ENCODE measurements at places on chromosomes 5 and 9. TPM values are rescaled to one million over a fixed set of nuclear protein-coding genes. Genes with fewer than 3 reads are reported as not detected.

DNA sequence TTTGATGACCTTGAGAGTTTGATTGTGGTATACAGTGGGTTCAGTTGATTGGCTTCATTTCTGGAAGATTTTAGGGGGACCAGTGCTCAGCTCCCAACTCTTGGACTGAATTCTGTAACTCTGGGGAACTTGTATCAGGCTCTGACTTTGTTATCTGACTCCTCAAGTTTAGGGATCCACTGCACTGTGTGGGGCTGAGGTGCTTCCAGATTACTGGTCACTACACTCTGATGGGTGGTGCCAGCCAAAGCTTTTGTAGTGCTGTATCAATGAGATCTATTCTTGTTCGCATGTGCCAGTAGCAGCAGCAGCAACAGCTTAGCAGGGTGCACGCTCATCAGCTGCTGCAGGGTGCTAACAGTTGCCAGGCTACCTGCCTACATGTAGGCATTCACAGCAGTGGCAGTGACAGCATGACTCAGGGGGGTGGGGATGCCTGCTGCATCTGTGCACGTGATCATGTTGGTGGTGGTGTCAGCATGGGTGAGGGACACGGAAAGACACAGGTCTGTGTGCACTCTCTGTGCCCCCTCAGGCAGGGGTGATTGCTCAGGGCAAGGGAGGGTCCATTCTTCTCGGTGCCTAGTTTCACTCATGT, 438.8 kb upstream of the SEMA6A start:
- no peak for DNase-seq

Gene PBX3
- 36.0 TPM for total RNA-seq

- DNase-seq, result no peak
These were observed 66.9 kb upstream of the EPB41L4A start for GRCh38 chr5:112485934-112486355.

Gene DNAI1
- not detected for total RNA-seq

DNA sequence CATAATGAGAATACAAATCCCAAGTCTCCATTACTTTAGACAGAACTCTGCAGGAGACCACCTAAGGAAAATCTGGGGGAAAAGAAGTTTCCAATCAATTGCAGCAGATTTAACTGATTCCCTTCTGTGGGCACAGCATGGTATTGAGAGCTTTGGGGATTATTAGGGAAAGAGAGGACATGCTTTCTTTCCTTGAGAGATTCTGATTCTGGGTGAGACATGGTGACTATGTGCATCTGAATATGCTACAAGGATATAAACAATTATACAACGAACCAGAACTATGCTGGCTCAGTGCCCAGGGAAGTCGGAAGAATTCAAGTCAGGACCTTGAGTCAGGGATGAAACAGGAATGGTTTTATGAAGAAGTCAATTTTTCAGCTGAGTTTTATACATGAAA, 183.7 kb downstream of the PDE4D start:
- DNase-seq, result no peak

Gene PDE8B
- total RNA-seq, result 7.7 TPM

- DNase-seq, result no peak
These were observed 28.7 kb upstream of the SNX24 start for GRCh38 chr5:122816756-122817155.

DNA sequence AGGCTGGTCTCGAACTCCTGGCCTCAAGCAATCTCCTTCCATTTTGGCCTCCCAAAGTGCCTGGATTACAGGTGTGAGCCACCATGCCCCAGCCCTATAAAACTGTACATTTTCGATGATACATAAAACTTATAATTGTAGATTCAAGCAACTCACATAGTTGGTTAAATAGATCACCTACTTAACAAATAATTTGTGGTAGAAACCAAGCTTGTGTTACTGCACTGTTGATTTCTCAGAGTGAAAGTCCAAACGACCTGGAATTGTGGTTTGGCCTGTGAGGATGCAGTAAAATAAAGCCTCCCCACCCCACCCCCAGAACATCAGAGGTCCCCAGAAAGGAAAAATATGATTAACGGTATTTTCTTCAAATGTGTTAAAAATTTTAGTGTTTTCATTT, 92.7 kb downstream of the TRIO start:
- no peak for DNase-seq

Gene AIF1L
- total RNA-seq, result 27.3 TPM

- no peak for DNase-seq
These were observed 94.6 kb upstream of the HMHB1 start for GRCh38 chr5:143717400-143717799.

- DNase-seq, result no peak
These were observed 102.2 kb downstream of the CMYA5 start for GRCh38 chr5:79791843-79792242.

- no peak for DNase-seq
These were observed 87.4 kb downstream of the DOCK2 start for GRCh38 chr5:169724303-169725087.

DNA sequence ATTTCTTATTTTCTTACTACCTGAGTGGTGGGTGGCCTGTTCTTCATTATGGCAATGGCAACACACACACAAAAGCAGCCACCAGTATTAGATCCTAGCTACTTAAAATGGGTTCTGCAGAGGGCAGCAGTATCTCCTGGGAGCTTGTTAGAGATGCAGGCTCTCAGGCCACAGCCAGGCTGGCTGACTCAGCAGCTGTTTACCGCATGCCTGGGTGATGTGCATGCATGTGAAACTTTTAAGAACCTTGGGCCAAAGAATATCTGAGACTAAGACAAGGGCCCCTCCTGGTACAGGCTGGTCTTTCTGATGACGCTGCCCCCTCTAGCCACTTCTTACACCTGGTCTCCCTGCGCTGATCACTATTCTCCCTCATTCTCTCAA, 399.0 kb downstream of the MED10 start:
- DNase-seq, result no peak

GRCh38 chr9:68739621-68740174, 34.7 kb downstream of the PIP5K1B start:
- no peak for DNase-seq

Gene PCDHA12
- total RNA-seq, result not detected

Gene IL5
- total RNA-seq, result not detected

Gene MARCHF11
- total RNA-seq, result not detected

Gene DND1
- total RNA-seq, result 0.52 TPM

Gene FYB1
- 10.1 TPM for total RNA-seq

- no peak for DNase-seq
These were observed 446.2 kb upstream of the TRPC7 start for GRCh38 chr5:136811551-136811950.

- no peak for DNase-seq
These were observed 102.1 kb downstream of the LURAP1L start for GRCh38 chr9:12876872-12877271.

GRCh38 chr9:88531920-88532698, 2.9 kb upstream of the NXNL2 start:
- DNase-seq, result peak; percentile 81

DNA sequence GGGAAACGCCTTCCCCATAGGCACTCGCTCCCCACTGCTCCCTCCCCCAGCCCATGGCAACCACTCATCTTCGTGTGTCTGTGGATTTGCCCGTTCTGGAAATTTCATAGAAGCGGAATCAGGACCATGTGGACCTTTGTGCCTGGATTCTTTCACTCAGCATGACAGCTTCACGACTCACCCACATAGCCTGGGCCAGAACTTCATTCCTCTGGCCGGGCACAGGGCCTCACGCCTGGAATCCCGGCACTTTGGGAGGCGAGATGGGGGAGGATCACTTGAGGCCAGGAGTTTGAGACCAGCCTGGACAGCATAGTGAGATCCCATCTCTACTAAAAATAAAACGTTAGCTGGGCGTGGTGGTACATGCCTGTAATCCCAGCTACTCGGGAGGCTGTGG, 12.1 kb upstream of the DIPK1B start:
- no peak for DNase-seq

Data from posterior vena cava (tissue), 2 donors.